ENCODE measurements at places on chromosomes 4 and X.

DNA sequence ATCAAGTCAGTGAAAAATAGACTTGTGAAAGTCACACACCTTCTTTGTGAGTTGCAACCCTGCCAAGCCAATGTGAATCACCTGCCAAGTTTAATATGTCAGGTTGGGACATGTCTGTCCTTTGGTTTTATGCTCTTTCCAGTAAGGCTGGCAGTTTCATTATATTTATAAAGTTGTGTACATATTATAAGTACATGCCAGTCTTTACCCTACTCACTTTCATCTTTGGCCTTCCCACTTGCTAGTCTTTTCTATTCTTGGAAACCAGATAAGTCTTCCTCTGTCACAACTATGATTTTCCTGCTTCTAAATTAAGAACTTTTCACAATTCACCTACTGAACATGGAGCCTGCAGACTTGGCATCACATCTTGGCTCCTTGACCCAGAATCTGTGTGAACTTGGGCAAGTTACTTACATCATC is 680.7 kb upstream of the BOD1L1 start:
- DNase-seq: no peak

GRCh38 chrX:47579537-47579936 is 2.7 kb upstream of the TIMP1 start:
- peak; percentile 52 for DNase-seq

DNA sequence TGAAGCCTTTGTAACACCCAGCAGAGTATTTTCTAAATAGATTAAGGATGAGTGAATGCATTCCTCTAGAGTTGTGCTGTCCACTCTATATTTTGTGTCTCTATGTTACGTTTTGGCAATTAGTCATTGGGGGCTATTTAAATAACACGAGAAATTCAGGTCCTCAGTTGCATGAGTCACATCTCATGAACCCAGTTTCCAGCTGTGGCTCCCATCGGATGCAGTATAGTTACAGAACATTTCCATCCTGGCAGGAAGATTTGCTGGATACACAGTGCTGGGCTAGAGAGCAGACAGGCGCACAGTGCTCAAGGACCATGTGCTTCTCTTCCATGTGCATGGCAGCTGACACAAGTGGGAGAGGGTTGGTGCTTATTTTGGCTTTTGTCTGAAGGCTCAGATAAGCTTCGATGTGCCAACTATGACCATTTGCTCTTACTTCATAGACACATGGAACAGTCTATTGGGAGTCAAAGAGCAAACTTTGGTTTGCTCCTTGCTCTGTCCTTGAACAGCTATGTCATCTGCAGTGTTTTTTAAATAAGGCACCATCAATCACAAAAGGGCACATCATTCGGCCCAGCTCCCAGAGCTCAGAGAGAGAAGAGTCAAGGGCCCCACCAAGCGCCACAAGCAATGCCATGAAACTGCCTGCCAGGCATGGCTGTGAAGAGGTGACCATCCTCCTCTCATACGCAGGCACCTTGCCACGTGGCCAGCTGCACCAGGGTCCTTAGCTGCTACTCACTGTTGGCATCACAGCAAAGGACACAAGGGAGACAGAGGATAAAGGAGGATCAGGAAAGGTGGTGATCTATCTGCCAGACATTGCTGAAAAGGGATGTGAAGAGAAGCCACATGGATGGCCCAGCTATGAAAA is 8.1 kb upstream of the STS start:
- DNase-seq: no peak

GRCh38 chrX:25597551-25597950 is 540.6 kb upstream of the MAGEB18 start:
- no peak for DNase-seq

DNA sequence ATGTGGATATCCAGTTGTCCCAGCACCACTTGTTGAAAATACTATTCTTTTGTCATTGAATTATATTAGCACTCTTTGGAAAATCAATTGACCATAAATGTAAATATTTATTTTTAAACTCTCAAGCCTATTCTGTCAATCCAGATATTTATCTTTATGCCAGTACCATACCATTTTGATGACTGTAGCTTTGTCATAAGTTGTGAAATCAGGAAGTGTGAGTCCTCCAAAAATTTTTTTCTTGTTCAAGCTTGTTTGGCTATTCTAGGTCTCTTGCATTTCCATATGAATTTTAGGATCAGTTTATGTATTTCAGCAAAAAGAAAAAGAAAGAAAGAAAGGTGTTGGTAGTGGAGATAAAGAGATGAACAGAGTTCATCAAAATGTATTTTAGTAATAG is 8.2 kb upstream of the SMPX start:
- no peak for DNase-seq

DNA sequence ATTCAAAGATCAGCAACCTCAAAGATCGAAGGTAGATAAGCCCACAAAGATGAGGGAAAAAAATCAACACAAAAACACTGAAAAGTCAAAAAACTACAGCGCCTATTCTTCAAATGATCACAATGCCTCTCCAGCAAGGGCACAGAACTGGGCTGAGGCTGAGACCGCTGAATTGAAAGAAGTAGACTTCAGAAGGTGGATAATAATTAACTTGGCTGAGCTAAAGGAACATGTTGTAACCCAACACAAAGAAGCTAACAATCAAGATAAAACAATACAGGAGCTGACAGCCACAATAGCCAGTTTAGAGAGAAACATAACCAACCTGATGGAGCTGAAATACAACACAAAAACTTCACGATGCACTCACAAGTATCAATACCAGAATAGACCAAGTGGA is 231.1 kb downstream of the STPG2 start:
- no peak for DNase-seq

GRCh38 chr4:165627128-165627527 is 245.9 kb upstream of the TLL1 start:
- no peak for DNase-seq

DNA sequence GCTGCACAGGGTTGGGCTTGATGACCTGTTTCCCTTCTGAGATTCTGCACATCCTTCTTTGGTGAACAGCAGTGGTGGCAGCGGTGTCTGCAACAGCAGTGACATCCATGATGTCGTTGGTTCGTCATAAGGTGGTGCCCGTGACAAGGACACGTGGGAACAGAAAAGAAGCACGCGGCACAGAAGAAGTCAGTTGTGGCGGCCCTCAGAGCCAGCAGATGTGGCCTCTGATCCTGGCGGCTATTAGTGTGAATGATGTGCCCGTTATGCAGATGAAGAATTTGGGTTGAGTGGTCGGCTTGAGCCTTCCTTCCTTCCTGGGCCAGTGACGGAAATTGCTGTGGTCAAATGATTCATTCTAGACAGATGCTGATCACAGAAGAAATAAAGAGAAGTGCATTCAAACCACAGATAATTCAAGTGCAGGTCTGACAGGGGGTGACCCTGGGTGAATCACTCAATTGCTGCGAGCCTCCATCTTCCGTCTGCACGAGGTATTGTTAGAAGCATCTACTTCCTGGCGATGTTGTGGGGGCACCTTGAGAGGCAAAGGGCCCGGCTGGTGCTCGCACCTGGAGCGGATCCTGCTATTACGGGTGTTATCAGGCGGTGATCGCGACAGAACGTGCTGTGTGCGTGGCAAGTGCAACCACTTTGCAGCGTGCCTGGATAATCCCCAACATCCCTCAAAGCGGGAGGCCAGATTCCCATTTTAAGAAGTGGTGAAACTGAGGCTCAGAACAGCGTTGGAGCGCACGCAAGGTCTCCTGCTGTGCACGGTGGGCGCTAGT is 215.2 kb upstream of the PSAPL1 start:
- DNase-seq: no peak

DNA sequence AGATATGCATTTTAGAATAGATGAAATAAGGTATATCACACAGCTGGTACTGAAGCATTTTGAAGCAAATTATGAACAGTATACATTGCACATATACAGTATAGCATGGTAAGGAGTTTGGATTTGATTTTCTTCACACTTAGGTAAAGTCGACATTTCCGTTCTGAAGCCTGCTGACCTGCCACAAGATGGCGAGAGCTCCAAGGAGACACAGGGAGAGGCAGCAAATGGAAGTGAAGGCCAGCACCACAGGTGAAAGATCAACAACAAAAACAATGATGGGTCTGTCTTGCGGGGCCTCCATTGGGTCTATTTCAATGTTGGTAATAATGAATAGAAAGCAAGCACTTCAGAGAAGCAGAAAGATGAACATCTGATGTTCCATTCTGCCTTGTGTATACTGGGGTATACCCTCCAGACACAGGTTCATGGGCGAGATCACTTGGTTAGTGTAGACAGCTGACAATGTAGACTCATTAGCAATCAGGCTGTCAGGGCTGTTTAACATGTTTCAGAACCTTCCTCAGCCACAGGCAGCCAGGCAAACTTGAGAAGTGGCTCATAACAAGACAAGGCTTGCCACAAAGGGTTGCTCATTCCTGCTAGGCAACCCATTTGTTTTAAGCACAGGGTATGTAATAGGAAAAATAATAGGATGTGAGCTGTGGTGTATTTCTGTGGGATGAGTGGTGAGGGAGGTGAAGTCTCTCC is 21.4 kb upstream of the NOX1 start:
- DNase-seq: peak; percentile 18

DNA sequence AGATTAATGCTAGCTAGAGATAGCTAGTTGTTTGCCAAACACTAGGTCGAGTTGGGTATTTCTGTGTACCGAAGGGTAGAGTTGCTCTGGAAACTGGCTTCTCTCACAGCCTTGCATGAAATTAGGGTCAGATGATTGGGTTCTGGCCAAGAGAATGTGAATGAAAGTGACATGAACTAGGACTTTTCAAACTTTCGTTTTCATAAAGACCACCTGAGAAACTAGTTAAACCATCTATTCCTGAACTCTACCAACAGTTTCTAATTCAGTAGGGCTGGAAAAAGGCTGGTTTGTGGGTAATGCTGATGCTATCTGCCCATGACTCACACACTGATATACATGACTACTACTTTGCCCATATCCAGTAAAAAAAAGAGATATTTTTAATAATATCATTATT is 157.6 kb downstream of the GASK1B start:
- DNase-seq: no peak

- DNase-seq: no peak
Observed at GRCh38 chr4:76558396-76559235, 123.6 kb downstream of the SHROOM3 start.

DNA sequence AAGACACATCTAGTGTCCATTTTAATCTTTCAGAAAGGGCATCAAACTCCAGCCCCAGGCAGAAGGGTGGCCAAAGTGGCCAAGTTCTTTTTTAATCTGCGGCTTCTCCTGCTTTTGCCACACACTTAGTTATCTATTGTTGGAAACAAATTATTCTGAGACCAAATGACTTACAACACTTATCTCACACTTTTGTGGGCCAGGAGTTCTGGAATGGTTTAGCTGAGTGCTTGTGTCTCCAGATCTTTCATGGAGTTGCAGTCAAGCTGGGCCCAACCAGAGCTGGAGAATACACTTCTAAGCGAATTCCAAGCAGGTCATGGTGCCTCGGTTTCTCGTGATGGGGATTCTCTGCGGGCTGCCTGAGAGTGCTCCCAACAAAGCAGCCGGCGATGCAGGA is 4.0 kb downstream of the TXK start:
- DNase-seq: no peak

DNA sequence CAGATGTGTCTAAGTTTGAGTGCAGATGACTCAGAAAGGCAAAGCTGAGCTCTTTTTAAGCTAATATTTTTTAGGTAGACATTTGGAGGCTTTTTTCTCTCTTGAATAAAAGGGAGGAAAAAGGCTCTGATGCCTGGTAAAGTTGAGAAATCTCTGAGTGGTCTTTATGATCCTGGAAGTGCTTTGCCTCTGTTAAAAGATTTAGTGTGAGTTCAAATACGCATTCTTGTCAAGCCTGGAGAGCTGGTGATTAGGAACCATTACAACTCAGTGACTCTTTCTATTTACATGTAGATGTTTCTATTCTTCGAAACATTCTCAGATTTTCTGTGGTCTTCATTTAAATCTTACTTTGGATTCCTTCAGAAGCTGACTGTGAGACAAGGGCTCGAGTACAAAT is 143.4 kb upstream of the MED14 start:
- DNase-seq: no peak

DNA sequence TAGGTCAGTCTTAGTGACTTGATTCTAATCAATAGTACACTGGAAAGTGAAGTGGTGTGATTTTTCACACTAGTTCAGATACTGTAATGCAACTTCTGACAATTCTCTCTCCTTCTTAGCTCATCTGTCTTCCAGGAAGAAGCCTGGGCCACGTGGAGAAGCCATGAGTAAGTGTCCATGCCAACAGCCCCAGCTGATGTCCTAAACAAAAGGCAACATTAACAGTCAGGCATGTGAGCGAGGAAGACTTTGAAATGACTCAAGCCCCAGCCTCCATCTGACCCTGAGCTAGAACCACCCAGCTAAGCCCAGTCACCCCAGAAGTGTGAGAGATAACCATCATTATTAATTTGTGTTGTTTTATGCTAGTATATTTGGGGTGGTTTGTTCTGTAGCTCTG is 115.7 kb upstream of the MAGEB16 start:
- no peak for DNase-seq

- DNase-seq: no peak
Observed at GRCh38 chrX:72030431-72030830, 101.3 kb downstream of the RTL5 start.

DNA sequence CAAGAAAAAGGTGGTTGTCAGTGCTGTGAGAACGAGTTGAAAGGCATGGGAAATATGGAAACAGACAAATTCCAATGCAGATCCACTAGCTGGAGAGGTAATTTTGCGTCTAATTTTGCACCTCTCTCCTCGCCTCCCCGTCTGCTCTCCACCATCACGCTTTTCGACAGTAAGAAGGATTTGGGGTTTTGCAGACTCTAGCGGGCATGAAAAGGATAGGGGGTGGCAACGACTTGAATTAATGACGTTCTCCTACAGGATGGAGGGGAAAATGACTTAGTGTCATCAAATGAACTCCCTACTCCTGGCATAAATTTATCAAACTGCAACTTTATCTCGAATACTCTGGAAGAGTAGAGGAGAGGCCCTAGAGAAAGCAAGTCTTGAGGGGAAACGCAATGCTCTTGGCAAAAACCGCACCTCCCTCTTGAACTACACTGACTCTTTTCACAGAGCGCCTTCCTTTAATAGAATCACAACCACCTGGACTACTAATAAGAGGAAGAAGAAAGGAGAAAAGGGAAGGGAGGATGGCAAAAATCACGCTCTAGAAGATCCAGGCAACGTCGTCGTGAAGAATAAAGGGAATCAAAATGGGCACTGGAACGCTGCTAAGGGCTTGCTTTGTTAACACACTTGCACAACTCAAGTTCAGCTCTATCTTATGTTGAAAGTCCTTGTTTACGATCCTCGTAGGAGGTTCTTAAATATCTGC is 871 bp upstream of the SLITRK2 start:
- DNase-seq: no peak

GRCh38 chr4:22048323-22048722 is 99.8 kb upstream of the KCNIP4 start:
- no peak for DNase-seq

DNA sequence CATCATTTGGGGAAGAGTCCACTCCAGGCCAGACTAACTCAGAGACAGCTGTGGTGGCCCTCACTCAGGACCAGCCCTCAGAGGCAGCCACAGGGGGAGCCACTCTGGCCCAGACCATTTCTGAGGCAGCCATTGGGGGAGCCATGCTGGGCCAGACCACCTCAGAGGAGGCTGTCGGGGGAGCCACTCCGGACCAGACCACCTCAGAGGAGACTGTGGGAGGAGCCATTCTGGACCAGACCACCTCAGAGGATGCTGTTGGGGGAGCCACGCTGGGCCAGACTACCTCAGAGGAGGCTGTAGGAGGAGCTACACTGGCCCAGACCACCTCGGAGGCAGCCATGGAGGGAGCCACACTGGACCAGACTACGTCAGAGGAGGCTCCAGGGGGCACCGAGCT is 3.3 kb upstream of the ERAS start:
- DNase-seq: no peak
